ENCODE measurements at places on chromosomes 1 and 21.
A peak's percentile ranks its signal among the peaks of the same experiment; 100 is the strongest.

DNA sequence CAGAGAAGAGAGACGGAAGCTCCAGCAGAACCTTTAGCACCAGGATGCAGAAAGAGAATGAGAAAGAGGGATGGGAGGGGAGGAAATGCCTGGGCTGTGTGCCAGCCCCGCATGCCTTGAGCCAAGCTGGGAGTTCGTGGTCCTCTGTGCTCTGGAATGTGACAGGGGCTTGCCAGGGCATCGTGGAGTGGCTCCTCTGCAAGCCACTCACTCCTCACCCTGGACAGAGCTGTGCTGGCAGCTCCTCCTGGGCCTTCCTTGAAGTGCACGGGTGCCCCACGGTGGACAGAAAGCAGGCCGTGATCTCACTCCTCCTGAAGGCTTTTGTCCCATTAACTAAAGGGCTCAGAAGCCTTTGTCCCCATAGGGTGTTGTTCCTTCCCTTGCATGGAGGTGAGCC, 34.8 kb upstream of the PRELP start:
- no peak for DNase-seq

- no peak for DNase-seq
Observed at GRCh38 chr1:182690886-182691443, 6.6 kb upstream of the RGS8 start.

DNA sequence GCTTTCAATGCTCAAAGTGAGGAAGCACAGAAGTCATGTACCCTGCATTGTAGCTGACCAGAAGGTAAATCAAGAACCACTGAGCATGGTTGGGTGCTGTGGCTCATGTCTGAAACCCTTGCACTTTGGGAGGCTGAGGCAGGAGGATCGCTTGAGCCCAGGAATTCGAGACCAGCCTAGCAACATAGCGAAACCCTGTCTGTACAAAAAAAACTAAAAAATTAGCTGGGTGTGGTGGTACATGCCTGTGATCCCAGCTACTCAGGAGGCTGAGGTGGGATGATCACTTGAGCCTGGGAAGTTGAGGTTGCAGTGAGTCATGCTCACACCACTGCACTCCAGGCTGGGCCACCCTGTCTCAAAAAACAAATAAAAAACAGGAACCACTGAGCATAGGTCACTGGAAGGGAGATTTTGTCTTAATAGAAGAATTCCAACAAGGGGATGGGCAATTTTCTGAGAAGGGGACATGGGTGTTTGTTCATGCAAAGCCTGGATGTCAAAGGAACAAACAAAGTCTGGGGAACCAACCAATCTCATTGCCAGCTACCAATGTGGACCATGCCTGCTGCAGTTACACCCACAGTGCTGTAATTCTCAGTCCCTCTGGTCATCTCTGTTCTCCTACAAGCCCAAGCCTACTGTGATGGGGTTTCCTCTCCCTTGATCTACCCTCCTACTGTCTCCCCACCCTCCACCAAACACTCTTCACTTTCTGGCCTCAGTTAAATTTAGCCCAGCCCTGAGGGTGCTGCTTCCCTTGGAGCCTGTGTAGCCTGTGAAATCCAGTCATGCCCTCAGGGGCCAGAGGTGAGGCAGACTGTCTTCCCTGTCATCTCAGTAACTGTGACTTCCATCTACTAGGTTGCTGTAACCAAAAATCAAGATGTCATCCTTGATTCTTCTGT, 47.9 kb downstream of the ELF3 start:
- DNase-seq, result no peak

DNA sequence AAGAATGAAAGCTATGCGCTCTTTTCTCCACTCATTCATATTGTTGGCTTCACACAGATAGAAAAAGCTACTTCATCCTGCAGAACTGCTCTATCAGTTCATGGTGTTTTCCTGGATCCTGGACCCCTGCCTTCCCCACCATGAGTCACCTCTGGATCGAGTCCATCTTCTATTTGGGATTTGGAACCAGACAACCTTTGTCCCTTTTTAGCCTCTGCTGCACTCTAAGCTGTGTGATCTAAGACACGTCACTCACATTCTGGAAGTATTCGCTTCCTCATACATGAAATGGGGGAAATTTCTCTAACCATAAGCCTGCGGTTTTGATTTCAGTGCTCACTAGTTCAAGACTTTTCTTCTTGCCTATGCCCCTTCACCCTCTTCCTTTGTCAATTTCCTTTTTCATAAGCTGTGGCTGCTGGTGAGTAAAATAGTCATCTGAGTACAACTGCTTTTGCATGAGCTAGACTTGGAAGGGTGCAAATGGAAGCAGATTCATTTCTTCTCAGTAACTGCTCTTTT, 14.1 kb upstream of the DEGS1 start:
- DNase-seq, result peak; percentile 66

- no peak for DNase-seq
Observed at GRCh38 chr1:84095308-84095707, 48.8 kb upstream of the PRKACB start.

DNA sequence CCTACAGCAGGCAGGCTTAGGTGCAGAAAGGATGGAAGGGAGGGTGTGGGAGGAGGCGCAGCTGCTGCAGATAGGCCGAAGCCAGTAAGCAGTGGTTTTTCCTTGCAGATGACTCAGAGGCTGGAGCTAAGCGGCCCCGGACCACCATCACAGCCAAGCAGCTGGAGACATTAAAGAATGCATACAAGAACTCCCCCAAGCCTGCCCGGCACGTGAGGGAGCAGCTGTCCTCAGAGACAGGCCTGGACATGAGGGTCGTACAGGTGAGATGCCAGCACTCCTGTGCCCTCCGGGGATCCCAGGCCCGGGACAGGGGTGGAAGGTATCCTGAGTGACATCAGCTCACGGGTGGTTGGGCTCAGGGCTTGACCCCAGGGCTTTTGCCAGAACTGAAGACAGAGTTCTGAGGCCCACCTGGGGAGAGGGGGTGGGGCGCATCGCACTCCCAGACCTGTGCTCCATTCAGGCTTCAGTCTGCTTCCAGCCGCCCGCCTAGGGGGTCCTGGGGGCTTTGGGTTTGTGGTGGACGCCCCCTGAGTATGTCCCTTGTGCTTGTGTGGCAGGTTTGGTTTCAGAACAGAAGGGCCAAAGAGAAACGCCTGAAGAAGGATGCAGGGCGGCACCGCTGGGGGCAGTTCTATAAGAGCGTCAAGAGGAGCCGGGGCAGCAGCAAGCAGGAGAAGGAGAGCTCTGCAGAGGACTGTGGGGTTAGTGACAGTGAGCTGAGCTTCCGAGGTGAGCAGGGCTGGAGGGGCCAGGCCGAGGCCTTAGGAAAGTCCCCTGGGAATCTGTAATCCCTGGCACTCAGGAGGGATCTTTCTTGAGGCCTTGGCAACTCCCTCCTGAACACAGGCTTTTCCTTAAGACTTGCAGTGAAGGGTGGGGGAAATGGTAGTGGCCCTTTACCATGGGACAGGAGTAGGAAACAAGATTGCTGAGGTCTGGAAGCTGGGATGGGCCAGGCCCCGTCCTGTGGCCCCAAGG, 41.5 kb downstream of the LHX4 start:
- peak; percentile 53 for DNase-seq

DNA sequence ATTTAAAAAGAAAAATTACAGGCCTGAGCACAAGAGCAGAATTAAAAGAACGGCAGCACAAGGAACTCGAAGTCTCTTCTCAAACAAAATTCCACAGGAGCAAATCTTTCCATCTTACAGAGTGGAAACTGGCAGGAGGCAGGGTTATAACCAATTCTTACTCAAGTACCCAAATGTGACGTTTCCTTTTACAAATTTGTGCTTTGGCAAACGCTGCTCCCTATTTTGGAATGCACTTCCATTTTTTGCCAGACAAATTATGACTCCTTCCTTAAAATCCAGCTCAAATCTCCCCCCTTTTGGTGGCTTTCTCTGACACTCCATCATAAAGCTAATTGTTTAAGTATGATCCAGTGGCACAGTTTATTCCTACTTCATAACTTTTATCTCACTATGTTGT, 7.8 kb downstream of the ERI3 start:
- no peak for DNase-seq

GRCh38 chr1:94532077-94532476, 9.5 kb downstream of the F3 start:
- DNase-seq, result no peak

DNA sequence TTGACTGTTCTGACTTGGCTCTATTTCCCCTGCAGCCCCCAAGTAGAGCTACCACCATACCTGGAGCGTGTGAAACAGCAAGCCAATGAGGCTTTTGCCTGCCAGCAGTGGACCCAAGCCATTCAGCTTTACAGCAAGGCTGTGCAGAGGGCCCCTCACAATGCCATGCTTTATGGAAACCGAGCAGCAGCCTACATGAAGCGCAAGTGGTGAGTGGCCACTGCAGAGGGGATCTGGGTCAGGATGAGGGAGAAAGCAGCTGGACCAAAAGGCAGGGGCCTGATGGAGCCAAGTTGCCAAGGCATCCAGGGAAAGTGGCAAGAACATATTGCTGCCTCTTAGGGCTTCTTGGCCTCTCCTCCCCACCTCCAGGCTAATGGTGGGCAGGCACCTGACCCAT, 24.1 kb upstream of the TMEM222 start:
- no peak for DNase-seq

DNA sequence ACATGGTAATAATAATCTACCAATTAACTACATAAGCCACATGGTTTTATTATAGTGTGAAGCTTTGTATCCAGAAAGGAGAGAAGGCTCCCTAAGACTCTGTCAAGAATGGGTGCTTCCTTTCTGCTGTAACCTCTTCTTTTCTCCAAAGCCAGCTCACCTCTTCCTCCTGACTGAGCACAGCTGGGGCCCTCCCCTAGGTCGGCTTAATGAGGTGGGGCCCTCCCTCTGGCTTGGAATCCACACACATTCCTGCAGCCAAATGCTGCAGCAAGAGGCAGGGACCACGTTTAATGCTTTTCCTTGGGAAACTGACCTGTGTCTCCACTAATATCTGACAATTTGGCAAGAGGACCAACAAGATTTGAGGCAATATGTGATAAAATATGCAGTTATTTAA, 94.8 kb downstream of the DSCAM start:
- DNase-seq, result no peak

- no peak for DNase-seq
Observed at GRCh38 chr1:109267743-109268300, 15.1 kb downstream of the PSRC1 start.

- DNase-seq, result no peak
Observed at GRCh38 chr1:41428738-41429640, 55.5 kb downstream of the EDN2 start.

DNA sequence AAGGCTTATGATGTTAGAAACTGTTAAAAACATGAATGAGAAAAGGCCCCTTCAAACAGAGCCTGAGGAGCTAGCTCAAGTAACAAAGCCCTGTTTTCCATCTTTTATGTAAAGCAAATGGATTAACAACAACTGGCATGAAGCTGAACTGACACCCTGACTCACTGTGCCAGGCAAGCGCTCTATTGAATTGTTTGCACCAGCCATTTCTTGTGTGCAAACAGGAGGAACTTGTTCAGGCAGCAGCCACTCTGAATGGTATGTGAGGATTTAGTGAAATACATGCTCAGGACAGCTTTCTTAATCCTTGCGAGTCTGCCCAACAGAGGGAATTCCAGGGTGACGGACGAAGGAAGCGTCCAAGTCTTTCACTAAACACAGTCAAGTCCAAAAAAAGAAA, 291.1 kb upstream of the ADGRL2 start:
- DNase-seq, result no peak

DNA sequence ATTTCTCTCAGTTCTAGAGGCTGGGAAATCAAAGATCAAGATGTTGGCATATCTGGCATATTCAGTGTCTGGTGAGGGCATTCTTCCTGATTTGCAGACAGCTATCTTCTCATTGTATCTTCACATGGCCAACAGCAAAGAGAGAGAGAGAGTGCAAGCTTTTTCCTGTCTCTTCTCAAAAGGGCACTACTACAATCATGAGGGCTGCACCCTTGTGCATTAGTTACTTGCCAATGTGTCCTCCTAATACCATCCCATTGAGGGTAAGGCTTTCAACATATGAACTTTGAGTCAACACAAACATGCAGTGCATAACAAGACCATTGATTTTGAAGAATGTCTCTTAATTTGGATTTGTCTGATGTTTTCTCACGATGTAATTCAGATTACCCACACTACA, 78.0 kb downstream of the CCDC30 start:
- DNase-seq, result no peak

DNA sequence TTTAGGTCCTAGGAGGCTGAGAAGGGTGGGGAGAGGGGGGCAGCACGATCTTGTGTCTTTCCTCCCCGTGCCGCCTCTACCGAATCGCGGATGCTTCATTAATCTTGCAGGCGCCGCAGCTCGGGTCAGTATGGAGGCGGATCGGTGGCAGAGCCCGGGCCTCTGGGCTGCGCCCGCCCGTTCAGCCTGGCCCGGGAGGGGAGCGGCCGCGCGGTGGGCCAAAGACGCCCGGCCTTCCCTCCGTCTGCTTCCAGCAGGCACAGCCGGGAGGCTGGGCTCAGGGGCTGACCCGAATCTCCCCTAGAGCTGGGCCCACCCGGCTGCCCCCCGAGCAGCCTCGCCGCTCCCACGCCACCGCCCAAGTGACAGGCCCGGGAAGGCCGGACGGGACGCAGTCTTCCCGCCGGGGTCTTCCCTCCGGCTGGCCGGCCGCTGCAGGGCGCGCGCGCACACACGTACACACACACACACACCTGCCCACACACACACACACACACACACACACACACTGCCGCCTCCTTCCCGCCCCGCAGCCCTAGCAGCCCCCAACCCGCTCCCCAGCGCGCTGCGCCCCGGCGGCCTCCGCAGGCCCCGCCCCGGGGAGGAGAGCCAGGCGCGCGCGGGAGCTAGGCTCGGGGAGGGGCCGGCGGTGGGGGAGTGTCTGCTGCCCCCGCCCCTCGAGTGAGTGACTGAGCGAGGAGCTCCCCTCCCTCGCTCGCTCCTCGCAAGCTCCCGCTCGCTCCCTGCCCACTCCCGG, at the start of gene C1orf21:
TSS of gene C1orf21 (plus strand) at position 718 of the 757 bp plus-strand sequence. CDS start 90,481 bp downstream, outside the sequence.
- DNase-seq, result peak; percentile 31

Measured in non-pigmented ciliary epithelial cell (primary cell).